ENCODE measurements at places on chromosomes 11 and 22.

- no peak for DNase-seq
These were observed 44.9 kb downstream of the WNT11 start for GRCh38 chr11:76161261-76161961.

- no peak for DNase-seq
These were observed 308.6 kb downstream of the DLG2 start for GRCh38 chr11:85318573-85318972.

DNA sequence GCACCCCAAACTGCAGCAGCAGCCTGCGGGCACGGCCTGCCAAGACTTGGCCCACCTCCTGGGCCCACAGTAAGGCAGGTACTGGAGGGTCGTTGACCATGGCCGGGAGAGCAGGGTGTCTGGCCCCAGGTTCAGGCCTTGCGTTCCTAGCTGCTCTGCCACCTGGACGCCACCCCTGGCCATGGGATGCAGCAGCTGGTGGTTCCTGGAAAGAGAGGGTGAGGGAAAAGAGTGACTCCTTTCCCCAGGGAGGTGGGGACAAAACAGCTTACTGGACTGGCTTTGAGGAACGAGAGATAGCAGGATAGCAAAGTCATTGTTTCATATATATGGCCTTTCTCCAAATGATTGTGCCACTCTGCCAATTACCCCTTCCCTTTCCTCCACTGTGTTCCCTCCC, 1.8 kb downstream of the BSCL2 start:
- DNase-seq, result no peak

GRCh38 chr22:49991167-49991566, 21.4 kb downstream of the IL17REL start:
- DNase-seq, result no peak

GRCh38 chr22:26847816-26848215, 190.4 kb downstream of the MIAT start:
- no peak for DNase-seq

GRCh38 chr22:27507935-27508526, 293.5 kb downstream of the MN1 start:
- DNase-seq, result no peak
